GM12865 (cell line): ENCODE measurements at places on chromosomes 1 and 21.

- DNase-seq, result peak; percentile 38
These were observed 25.3 kb upstream of the EFHD2 start for GRCh38 chr1:15384301-15384901.

- no peak for DNase-seq
These were observed 275.9 kb upstream of the CACYBP start for GRCh38 chr1:174723816-174724215.

DNA sequence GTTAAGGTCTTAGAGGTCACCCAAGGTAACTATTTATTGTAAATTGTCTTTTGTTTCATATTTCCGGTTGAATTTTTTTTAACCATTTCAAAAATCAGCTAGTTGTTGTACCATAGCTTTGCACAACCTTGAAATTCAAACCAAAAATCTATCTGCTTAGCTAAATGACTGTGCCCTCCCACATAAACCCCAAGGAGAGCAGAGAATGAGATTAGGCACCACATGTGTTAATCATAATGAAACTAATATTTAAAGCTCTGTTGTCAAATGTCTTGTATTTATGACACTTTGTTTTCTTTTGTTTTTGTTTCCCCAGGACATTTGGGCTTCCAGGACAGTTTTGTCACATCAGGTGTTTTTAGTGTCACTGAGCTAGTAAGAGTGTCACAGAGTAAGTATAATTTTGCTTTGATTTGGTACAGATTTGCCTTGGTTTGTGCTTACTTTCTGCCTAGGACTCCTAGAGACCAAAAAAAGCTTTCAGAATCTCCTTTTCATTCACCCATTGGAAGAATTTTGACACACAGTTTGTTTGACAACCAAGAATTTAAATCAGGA, 249.9 kb downstream of the NFIA start:
- DNase-seq, result peak; percentile 88

DNA sequence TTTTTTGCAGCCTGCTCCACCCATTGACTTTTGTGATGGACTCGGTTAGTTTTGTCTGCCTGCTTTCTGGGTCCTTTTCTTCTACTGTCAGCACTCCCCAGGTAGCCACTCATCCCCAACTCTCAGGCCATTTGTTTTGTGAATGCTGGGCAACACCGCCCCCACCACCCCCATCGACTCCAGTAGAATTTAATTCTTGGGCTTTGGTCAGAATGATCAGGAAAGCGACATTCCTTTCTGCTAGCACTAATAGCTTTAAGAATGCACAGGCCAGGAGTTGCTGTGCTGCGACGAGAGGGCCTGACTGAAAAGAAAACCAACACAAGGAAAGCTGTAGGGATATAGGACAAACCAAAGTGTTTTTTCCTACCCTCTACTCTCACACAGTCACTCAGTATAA, 144.4 kb downstream of the CDC7 start:
- DNase-seq, result no peak

- no peak for DNase-seq
These were observed 2.1 kb downstream of the OTUD3 start for GRCh38 chr1:19884312-19884711.

DNA sequence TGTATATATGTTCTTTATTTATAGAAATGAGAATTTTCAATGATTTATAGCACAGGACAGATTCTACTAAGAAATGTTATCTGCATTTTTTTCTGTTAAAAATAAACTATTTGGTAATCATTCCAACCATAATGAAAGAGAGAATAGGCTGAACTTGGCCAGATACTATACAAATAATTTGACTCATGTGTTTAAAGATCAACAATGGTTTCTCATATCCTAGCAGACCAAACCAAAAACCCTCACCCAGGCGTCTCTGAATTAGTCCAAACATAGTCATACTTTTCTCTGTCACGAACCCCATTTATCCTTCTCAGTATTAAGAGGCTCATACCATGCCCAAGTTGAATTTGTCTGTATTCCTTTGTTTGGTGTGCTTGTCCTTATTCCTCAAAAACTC, 40.3 kb downstream of the RPE65 start:
- DNase-seq, result no peak

- DNase-seq, result peak; percentile 70
These were observed 58.8 kb upstream of the SPATA6 start for GRCh38 chr1:48530727-48531351.

- DNase-seq, result no peak
These were observed 14.0 kb downstream of the FAAP20 start for GRCh38 chr1:2180297-2181245.

GRCh38 chr1:182552527-182552926, 36.5 kb downstream of the RNASEL start:
- DNase-seq, result no peak
